ENCODE measurements at places on chromosomes 11 and 22.

- no peak for DNase-seq
Measured at GRCh38 chr11:57358543-57358961, 20.4 kb downstream of the P2RX3 start.

GRCh38 chr11:124409906-124410305 is 11.1 kb upstream of the OR8B3 start:
- DNase-seq = no peak

DNA sequence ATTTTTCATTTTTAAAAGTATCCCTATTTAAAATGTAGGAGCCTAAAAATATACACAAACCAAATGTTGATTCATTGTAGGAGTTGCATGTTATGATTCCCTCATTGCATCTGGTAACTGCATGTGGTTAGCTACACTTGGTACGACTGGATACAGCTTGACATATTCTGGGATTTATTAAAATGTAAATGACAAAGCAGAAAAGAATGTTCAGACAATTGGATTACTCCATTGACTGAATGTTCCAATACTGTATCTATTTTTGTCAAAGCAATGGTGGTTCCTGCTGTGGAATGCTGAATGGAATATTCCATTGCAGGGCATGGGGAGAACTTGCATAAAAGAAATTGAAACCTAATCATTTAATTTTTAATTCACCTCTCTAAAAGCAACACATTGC is 30.8 kb downstream of the BLID start:
- no peak for DNase-seq

GRCh38 chr11:133966921-133967598 is 10.3 kb upstream of the IGSF9B start:
- peak; percentile 72 for DNase-seq

- no peak for DNase-seq
Measured at GRCh38 chr22:35802885-35803284, 85.2 kb downstream of the APOL5 start.

- no peak for DNase-seq
Measured at GRCh38 chr11:61854966-61855714, 27.0 kb downstream of the FADS2 start.

DNA sequence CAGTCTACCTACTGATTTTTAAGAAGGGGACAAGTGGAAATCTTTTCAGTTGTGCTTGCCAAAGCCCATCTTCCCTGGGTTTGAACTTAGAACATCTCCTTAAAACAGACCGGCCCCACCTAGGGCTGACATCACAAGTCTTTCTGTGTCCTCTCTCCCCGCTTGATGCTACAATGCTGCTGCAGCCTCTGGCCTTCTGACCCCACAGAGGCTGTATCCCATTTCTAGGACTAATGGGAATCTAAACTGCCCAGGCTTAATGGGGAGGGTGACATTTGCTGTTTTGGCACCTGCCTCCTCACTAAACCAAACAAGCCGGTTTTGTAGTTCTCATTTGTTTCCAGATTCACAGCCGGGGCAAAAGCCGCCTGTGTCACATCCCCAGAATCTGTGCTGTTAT is 121.3 kb upstream of the CADM1 start:
- no peak for DNase-seq

DNA sequence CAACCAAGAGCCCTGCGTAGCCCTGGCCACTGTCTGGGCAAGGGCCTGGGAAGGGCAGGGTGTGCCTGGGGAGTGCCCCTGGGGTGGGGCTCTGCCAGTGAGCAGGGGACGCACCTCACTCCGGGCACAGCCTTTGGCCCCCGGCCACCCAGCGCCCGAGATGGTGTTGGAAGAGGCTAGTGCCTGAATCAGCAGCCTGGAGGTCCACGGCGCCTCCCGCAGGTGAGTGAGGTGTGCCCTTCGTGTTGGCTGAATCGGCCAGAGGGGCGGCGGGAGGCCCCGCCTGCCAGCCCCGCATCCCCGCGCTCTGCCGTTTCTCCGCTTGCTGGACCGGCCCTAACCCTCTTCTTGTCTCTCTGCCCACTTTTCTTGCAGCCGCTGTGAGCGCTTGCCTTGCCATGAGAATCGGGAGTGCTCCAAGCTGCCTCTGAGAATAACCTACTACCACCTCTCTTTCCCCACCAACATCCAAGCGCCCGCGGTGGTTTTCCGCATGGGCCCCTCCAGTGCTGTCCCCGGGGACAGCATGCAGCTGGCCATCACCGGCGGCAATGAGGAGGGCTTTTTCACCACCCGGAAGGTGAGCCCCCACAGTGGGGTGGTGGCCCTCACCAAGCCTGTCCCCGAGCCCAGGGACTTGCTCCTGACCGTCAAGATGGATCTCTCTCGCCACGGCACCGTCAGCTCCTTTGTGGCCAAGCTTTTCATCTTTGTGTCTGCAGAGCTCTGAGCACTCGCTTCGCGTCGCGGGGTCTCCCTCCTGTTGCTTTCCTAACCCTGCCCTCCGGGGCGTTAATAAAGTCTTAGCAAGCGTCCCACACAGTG is 60.1 kb downstream of the FBLN1 start:
- DNase-seq = no peak

DNA sequence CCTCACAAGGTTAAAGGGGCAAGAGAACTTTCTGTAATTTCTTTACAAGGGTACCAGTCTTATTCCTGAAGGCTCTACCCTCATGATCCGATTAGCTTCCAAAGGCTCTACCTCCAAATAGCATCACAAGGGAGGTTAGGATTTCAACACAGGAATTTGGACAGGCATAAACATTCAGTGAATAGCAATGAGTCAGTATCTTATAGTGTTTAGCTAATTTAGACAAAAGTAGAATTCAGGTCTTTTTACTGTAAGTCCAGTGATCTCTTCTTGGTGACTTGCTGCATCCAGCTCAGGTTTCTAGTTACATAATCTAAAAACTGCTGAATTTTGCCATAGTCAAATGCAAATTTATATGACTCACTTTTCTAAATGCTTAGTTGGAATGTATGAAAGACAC is 1995.6 kb upstream of the RAG2 start:
- DNase-seq = no peak

DNA sequence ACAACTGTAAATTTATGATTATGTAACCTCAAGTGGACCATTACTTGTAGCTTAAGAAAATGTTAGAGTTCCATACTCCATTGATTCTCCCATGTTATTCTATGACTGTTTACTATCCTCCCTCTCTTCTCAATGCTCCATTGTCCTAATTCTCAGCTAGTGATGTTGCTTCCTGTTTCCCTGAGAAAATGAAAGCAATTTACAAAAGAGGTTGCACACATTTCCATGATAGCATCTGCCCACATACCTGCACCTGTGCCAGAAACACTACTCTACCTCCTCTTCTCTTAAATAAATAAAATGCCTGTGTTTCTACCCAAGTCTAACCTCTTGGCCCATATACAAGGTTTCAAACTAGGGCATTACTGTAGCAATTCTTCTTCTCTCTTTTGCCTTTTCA is 1620.9 kb downstream of the FAM181B start:
- no peak for DNase-seq

GRCh38 chr11:9092853-9093778 is 1.7 kb upstream of the SCUBE2 start:
- DNase-seq = no peak

DNA sequence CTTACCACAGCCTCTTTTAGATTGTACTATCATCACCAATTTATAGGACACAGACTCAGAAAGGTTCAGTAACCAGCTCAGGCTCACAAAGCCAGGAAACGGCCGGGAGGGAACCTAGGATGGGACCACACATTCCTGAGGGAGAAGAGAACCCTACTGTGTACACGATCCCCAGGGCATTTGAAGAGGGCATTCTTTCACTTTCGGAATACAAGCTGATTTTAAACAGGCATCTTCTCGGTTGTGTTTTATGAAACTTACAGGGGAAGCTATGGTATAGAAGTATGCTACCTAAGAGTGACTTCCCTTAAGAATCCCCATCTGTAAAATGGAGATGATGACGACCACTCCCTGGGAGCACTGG is 19.0 kb downstream of the SMCO4 start:
- DNase-seq = no peak

DNA sequence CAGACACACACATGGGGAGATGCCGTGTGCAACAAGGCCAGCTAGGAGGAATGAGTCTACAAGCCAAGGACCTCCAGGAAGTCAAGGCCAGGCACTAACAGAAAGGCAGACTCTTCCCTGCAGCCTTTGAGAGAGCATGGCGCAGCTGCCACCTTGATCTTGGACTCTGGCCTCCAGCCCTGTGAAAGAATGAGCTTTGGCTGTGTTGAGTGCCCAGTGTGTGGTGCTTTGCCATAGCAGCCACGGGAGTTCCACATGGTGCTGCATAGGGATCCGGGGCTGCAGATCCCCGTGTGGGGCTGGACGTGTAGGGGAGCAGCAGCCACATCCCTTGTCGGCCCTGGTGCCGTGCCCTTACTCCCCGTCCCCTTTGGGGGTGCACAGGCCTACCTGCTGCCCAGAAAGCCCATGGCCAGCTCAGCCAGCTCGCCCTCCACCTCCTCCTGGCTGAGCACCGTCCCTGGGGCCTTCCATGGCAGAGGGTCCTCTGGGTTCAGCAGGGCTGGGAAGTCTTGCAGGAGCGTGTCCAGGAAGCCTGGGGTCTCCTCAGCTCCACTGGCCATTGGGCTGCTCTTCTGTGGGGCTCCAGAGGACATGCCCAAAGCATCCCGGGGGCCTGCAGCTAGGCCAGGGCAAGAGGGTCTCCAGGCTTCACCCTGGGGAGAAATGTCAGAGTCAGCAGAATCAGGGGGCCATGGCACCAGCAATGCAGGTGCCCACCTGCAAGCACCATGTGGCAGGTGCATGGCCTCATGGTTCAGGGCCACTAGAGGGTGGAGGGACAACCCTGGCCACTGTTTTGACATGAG is 7.0 kb downstream of the PPM1F start:
- no peak for DNase-seq

DNA sequence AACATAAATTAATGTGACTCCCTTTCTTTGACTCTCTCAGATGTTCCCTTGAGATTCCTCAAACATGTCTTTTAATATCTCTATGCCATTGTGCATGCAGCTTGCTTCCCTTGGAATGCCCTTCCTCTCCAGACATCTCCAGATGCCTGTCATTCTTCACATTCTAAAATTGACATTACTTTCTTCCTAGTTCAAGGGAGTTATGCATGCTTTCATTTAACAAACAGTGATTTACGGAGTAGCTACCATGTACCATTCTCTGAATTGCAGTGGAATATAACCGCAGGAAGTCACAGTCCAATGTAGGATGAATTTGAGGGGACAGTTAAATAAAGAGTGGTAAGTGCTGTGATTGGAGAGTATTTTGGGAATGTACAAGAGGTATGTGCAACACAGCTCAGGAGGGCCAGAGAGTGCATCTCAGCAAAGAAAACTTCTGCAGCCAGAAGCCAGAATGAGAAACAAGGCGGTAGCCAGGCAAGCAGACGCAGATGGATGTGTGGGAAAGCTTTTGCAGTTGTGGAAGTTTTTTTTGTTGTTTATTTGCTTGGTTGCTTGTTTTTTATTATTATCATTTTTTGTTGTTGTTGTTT is 18.7 kb downstream of the MMP10 start:
- DNase-seq = no peak

- DNase-seq = no peak
Measured at GRCh38 chr11:133951327-133952198, 5.2 kb downstream of the IGSF9B start.

DNA sequence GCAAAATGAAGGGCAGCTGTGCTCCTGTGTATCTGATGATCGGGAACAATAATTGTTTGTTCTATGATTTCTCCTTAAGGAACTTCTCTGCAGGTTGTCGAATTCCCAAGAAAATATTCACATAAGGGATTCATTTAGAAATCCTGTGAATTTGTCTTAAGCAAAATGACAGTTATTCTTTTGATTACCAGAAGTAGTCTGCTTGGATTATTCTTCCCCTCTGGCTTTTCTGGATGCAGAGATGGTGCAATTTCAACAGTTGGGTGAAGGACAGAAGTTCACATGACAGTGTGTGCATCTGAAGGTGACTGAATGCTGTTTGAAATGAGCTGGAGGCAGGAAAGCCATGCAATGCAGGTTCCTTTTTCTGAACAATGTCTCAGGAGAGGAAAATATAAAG is 137.2 kb upstream of the MTMR2 start:
- DNase-seq = no peak

- DNase-seq = no peak
Measured at GRCh38 chr11:65108469-65109123, 3.1 kb upstream of the TM7SF2 start.

GRCh38 chr11:70292863-70293262 is 22.4 kb downstream of the PPFIA1 start:
- no peak for DNase-seq

DNA sequence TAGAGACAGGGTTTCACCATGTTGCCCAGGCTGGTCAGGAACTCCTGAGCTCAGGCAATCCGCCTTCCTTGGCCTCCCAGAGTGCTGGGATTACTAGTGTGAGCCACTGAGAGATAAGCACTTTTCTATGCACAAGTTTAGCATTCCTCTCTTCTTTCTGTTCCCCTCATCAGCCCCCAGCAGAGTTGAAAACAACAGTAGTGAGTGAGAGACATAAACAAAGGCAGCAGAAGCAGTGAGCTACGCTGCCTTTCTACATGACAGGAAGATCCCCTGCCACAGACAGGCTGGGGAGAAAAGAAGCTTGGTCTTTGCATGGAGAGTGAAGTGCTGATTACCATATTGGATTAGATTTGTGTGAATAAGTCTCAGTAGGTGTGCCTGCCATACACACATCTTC is 392.0 kb upstream of the KIRREL3 start:
- DNase-seq = no peak

DNA sequence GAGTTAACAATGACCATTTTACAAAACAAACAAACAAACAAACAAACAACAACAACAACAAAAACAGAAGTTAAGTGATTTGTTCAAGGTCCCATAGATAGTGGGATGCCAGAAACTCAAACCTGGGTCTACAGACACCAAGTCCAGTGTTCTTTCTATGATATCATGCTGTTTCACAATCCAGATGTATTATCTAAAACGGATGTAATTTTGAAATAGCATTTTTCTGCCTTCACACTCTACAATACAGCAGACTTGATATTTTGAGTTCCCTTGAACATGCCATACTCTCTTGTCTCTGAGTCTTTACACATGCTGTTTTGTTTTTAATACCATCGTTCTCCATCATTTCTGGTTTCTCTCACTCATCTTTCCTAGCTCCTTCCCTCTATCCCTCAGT is 104.5 kb downstream of the RELT start:
- no peak for DNase-seq

GRCh38 chr11:119065369-119065768 is 2.2 kb upstream of the VPS11 start:
- peak; percentile 38 for DNase-seq

- DNase-seq = peak; percentile 42
Measured at GRCh38 chr11:6746086-6746618, 25.6 kb downstream of the OR2AG2 start.

DNA sequence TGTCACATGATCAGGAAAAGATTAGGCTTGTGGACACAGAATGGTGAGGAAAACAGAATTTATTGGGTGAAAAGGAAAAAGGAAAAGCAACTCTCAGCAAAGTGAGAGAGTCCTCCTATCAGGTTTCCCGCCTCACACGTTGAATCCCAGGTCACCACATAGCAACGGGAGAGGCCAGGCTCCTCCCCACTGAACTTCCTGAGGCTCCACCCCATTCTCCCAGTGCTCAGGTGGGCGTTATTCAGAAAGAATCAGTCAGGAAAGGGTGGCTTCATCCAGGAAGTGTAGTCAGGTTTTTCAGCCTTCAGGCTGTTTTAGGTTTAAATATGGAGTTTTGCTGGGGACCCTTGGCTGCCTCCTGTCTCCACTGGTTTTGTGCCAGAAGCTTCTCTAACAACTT is 66.9 kb downstream of the SPON1 start:
- DNase-seq = no peak

Data from activated naive CD4-positive, alpha-beta T cell treated with Interleukin-2 at 50 U/mL for 16 hours (primary cell).